ENCODE measurements at places on chromosomes 2 and 18.

DNA sequence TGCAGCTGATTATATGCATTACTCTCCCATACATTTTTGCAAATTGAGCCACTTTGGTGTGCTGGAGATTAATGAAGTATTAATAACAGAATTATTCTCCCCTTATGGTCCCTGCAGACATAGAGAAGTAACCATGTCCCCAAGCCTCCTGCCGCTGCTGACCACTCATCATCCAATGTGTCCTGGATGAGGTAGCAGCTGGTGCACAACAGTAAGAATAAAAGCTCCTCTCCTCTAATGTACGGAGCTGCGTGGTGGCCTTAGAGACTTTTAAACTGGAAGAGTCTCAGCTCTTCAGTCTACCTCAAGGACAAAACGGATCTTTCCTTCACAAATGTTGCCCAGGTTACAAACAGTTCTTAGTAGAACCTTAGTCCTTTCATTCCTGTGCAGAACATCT lies 37.7 kb downstream of the TPO start:
- DNase-seq: no peak

DNA sequence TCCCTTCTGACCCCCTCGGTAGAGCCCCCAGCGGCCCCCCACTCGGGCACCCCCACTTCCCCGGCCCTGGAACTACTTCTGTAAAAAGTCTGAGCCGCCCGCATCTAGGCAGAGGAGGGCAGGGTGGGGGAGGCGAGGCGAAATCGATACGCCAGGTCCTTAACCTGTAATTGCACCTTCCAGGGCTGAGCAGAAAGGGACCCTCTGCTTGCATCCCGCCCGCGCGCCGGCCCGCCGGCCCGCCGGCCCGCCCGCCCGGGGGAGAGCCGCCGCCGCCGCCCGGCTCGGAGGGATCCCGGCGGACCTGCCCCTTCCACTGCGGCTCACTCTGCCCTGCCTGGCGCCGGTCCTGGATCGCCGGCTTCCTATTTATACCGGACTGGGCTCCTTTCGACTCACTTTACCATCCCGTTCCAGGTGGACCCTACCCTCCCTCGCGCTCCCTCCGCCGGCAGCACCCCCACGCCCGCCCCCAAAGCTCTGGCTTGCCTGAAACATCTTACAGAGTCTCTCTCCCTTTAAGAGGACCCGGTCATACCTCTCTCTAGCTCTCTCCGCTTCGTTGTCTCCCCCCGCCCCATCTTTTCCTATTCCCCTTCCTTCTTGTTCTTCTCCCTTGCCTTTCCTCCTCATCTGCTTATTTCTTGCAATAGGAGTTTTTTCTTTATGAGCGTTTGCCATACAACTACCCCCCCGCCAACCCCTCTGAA lies 797 bp downstream of the KLHL14 start:
- DNase-seq: no peak

DNA sequence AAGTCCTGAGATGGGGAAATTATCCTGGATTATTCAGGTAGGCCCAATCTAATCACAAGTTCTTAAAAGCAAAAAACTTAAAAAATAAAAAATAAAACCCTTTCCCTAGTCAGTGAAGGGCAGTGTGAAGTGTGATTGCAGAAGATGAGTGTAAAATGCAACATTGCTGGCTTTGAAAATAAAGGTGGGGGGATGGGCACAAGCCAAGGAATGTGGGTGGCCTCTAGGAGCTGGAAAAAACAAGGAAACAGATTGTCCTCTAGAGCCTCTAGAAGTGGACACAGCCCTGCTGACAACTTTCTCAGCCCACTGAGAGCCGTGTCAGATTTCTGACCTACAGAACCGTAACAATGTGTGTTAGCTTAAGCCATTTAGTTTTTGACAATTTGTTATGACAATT lies 184.3 kb upstream of the HNRNPA3 start:
- no peak for DNase-seq

GRCh38 chr2:74250189-74250631 lies 51.8 kb downstream of the MTHFD2 start:
- no peak for DNase-seq

- DNase-seq: no peak
Observed at GRCh38 chr2:214995926-214996670, 142.3 kb downstream of the ABCA12 start.

DNA sequence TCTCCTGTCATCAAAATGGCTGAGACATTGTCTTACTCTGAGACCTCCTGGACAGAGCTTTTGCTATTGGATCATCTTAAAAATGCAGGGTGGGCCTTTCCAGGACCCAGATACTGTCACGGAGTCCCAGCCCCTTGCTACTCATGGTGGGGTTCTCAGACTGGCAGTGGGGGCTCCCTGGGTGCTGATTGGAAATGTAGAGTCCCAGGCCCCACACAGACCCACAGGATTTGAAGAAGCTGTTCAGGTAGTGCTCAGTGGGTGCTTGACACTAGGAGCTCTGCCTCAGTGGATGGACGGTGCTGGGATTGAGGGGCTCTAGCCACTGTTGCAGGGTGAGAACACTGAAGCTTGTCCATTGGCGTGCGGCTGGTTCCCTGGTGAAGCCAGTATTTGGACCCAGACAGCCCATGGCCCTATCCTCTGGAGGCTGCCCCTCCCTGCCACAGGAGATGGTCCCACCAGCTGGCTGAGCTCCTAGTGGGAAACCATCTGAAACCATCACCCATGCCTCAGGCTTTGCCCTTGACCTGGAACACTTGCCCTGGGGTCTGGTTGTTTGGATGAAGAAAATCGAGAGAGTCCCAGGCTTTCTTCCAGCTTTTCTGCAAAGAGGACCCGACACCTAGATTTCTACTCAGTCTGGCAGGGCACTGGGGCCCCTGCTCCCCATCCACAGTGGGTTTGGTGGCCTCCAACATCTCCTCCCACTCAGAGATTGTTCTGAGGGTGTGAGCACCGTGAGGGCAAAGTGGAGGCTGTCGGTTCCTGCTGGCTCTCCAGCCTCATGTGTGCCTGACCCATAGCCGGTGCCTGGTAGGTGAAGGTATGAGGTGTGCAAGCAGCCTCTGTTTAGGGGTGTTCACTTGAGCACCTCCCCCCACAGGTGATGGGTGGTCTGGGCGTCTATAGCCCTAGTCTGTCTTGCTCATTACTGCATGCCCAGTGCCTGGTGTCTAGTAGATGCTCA lies 30.1 kb downstream of the MROH2A start:
- no peak for DNase-seq

GRCh38 chr2:235031686-235032373 lies 80.0 kb downstream of the SH3BP4 start:
- DNase-seq: no peak

GRCh38 chr2:232688201-232688600 lies 8.9 kb upstream of the GIGYF2 start:
- DNase-seq: no peak

DNA sequence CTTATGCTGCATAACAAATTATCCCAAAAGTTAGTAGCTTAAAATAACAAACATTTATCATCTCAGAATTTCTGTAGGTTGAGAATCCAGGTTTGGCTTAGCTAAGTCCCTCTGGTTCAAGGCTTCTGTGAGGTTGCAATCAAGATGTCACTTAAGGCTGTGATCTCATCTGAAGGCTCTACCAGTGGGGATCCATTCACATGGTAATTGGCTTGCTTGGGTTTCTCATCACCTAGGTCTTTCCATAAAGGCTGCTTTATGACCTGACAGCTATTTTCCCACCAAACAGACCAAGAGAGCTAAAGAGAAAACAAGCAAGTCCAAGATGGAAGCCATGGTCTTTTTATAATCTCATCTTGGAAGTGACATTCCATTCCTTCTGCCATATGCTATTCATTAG lies 137.3 kb downstream of the DTNA start:
- no peak for DNase-seq

- no peak for DNase-seq
Observed at GRCh38 chr2:239751679-239752355, 273.3 kb downstream of the NDUFA10 start.

GRCh38 chr2:166234112-166234846 lies 106.5 kb upstream of the SCN1A start:
- DNase-seq: no peak

GRCh38 chr2:38409156-38410102 lies 32.4 kb upstream of the ATL2 start:
- no peak for DNase-seq

DNA sequence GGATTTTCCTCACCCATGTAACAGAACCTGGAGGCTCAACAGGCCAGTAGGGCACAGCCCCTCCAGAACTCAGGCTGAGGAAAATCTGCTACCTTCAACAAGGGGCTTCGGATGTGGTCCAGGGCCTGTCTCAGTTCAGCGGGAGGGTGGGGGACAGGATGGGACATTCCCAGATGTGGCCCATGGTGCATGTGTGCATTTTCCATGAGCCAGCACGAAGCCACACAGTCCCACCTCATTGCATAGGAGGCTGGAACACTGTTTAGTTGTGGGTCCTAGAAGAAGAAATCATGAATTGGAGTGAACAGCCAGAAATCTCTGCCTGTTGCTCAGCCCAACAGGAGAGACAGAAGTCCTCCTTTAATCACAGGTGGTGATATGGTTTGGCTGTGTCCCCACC lies 469.6 kb upstream of the MYT1L start:
- no peak for DNase-seq

GRCh38 chr2:234289834-234290590 lies 206.9 kb downstream of the ARL4C start:
- DNase-seq: no peak

DNA sequence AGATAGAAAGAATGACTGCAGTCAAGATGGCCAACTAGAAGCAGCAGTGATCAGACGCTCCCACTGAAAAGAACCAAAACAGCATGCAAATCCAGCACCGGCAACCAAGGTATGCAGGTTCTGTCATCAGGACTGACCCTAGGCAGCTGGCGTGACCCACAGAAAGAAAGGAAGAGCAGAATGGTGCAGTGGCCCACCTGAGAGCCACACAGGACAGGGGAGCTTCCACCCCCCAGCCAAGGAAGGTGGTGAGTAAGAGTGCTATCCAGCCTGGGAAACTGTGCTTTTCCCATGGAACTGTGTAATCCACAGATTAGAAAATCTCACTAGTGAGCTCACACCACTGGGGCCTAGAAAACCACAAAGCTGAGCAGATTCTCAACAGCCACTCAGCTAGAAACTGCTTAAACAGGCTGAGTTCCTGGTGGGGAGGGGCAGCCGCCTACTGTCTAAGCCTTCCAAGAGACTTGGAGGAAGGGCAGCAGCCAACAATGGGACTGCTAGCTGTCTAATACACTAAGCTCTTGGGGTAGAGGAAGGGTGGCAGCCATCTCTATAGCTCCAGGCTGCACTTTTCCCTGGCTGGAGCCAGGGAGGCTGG lies 127.9 kb downstream of the EVA1A start:
- DNase-seq: no peak

GRCh38 chr2:138818556-138818955 lies 38.4 kb upstream of the NXPH2 start:
- no peak for DNase-seq

DNA sequence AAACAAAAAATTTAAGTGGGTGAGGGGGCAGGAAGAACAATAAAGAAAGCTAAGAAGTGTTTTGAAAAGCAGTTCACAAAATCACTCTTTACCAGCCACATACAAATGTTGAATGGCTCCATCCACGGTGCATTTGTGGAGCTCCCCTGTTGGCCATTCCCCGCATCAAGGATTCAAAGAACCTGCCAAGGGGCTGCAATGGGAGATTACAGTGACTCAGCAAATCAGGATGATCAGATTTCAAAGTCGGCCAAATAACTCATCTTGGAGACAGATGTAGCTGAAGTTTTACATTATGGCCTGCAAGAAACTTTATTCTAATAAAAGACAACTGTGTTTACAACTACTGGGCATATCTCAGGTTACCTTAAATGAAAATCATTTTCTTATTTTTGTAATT lies 26.9 kb downstream of the COL4A3 start:
- no peak for DNase-seq

DNA sequence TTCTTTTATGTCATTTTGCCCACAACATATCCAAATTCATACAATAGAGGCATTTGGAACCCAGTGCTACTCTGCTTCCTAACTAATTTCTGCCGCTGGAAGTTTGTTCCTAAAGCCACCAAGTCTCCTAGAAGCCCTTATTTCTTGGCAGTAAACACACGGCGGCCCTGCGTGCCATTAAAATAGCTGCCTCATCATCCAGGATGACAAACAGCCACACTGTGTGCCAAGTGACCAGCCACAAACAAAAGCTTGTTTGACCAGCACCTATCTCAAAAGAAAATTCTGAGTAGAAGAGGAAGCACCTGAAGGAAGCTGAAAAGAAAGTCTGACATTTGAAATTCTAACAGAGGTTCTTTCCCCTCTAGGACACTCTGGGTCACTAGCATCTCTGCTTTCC lies 64.2 kb downstream of the BCL11A start:
- no peak for DNase-seq

DNA sequence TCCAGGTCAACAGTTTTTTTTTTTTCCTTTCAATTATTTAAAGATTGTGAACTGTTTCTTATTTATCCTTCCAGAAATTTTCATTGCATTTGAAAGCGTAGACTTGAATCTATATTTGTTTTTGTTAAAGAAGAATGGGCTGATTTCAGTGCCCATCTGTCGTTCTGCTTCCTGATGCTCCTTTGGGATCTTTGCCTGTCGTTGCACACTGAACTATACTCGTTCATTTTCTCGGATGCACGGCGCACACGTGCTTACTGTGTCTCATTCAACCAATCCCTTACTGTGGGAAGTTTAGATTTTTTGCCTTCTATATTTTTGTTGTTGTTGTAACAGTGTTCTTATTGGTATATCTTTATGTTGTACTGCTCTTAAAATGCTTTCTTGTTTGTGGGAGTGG lies 149.7 kb downstream of the VAPA start:
- DNase-seq: no peak

DNA sequence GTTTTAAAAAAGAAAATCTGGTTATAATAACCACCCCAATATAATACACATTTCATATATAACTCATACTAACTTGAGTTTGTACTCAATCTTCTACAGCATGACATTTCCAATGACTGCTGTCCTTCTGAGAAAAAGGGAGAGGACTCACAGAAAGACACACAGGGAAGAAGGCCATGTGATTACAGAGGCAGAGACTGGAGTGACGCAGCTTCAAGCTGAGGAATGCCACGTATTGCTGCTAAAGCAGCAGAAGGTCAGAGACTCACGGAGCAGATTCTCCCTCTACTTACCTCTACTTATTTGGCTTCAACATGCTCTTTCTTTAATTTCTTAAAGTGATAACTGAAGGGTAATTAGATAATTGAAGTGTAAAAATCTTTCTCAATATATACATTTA lies 753.5 kb upstream of the PKDCC start:
- no peak for DNase-seq

- DNase-seq: no peak
Observed at GRCh38 chr18:75066936-75067335, 142.0 kb downstream of the PTGR3 start.

DNA sequence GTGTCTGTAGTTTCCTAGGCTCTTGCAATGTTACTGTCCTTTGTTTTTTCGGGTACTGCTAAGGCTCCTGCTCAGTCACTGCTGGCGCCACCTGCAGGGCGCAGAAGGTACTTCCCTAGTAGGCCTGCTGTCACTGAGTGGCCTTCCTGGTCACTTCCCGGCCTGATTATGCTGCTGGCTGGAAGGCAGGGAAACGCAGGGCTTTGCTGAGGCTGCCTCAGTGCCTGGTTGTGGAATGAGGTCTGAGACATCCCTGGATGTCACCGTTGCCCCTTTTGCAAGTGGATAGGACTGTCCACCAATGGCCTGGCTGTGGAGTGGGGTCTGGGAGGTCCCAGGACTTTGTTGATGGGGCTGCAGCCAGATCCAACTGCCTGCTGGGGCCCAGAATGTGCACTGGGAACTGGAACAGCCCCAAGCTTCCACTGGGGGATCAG lies 13.1 kb downstream of the DAW1 start:
- DNase-seq: peak; percentile 18

GRCh38 chr2:122478771-122479170 lies 723.3 kb downstream of the TSN start:
- no peak for DNase-seq

GRCh38 chr18:38883111-38883510 lies 1317.5 kb upstream of the CELF4 start:
- DNase-seq: no peak
